ENCODE measurements at places on chromosomes 6 and 20.

DNA sequence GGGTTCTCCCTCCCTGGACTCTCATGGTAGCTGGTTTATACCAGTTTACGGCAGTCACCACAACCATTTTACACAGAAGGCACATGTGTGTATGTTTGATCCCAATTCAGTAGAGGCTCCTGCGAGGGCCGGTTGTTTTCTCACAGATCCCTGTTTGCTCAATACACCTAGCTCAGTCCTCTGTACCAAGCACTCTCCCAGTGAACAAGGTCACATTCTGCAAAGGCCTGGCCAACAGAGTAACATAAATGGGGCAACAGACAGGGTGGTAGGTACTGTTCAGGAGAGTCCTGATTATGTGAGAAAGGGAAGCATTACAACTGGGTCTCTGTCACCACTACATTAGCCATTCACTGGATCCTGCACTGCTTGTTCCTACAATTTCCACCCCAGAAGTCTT is 84.4 kb downstream of the ELOVL5 start:
- DNase-seq = no peak

DNA sequence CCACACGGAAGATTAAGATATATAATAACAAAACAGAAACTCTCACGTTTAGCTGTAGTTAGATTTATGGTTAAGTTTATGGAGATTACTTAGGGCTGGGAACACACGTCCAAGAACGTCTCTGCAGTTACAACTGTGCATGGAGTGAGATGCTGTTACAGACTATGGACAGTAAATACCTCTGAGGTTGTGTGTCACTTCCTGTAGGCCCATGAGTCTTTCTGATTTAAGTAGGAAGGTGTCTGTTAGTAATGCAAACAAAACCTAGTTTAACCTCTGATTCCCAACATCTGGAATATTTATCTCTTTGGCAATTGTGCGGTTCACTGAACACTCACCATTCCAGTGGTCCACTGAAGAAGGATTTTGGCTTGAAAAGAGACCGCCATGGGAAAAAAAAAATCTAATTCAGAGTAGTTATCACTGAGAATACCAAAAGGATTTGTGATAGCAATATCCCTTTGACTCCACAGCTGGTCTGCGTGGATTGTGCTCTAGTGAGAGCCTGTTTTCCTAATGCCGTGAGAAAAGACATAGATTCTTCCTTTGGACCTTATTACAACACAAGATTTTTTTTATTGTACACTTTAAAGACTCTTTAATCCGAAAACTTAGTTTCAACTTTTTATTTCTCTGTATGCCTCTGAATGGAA is 478.2 kb upstream of the CITED2 start:
- no peak for DNase-seq

DNA sequence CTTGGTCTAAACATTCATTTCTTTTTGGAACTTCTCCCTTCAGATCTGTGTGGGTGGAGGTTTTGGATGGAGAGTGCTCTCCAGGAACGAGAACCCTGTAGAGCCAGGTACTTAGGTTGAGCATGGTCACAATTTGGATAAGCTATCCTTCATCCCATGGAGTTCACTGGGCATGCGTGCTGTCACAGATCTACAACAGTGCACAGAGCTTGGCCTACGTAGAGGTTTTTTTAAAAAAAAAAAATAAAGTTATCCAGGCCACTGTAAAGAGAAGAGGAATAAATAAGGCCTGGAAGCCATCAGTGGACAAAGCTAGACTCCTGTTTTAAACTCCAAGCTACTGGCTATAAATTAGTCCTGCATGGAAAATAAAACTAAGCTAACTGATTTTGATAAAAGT is 165.6 kb downstream of the SLC24A3 start:
- no peak for DNase-seq

DNA sequence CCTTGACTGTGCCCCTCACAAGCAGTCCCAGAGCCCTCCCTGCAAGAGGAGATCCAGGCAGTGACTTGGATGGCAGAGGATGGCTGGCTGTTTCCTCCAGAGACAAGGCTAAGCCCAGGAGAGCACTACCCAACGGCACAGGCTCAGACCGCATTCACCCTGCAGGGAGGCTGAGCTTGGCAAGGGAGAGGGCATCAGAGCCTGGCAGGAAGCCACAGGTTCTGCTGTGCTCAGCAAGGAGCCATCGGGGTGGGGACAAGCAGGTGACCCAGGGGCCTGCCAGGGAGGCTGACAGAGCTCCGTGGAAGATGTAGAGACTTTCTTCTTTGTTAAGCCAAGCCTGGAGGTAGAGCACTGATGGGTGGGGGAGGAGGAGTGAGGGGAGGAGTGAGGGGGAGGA is 159.2 kb upstream of the CST7 start:
- no peak for DNase-seq

GRCh38 chr6:149686230-149686629 is 31.7 kb downstream of the LATS1 start:
- no peak for DNase-seq

- DNase-seq = peak; percentile 25
These were observed 86.0 kb downstream of the DHX35 start for GRCh38 chr20:39048000-39048696.

- peak; percentile 99 for DNase-seq
These were observed 4.2 kb upstream of the ZBTB46 start for GRCh38 chr20:63835021-63835858.

- no peak for DNase-seq
These were observed 89.4 kb downstream of the RTN4IP1 start for GRCh38 chr6:106539936-106540335.

GRCh38 chr6:133277228-133277899 is 36.2 kb downstream of the EYA4 start:
- DNase-seq = no peak

DNA sequence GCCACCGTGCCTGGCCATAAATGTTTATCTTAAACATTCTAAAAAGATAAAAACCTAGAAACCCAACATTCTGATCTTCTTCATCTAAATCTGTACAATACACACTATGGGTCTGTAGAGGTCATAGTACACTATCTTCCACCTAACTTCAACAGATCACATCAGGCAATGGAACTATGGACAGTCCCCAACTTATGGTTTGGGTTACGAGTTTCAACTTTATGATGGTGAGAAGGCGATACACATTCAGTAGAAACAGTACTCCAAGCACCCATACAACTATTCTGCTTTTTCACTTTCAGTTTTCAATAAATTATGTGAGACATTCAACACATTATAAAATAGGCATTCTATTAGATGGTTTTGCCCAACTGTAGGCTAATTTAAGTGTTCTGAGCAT is 23.1 kb downstream of the FKBP5 start:
- DNase-seq = no peak

DNA sequence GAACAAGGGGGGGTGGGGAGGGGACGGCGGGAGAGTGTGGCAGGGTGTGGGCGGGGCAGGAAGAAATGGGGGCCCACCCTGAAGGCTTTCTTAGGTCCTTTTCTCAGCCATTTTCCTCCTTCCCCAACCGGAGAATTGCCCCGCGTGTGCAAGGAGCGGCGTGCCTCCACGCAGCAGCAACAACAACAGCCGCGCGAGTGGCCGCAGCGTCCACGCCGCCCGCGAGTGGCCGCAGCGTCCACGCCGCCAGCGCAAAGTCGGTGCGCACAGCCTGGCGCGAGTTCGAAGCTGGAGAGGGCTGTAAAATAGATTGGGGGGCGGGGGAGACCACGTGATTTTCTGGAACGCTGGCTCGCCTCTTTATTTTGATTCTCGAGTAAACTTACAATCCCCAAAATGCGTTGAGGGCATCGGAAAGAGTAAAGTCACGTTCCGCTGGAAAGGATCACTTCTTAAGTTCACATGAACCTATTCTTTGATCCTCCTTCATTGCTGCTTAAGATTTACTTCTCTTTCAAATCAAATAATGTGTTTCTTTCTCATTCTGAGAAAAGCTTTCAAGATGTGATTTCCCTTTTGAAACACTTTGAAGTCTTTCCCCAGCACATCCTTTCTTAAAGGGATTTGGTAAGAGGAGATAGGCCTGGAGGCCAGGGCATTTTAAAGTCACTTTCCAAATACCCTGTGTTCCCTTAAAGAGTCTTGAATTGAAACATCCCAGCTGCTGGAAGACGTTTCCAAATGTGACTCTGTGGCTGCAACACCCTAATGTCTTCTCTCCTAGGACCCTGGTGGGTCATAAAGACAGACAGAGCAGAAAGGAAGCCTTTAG is 66.7 kb upstream of the ZNF217 start:
- DNase-seq = no peak

DNA sequence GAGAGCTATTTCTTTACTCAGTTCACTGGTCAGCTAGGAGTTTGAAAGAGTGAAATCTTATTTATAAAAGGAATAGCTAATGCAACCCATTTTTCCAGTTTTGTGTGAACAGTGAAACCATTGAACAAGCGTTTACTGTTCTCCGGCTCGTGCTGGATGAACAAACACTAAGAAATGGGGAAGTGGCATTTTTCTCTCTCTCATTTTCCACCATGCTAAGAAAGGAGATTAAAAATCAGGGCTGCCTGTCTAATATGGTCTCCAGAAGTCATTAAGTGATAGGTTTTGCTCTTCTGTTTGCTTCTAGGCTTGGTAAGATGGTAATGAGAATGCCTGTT is 774 bp upstream of the SFT2D1 start:
- no peak for DNase-seq

- DNase-seq = no peak
These were observed 92.3 kb downstream of the RFX6 start for GRCh38 chr6:116969211-116969863.

DNA sequence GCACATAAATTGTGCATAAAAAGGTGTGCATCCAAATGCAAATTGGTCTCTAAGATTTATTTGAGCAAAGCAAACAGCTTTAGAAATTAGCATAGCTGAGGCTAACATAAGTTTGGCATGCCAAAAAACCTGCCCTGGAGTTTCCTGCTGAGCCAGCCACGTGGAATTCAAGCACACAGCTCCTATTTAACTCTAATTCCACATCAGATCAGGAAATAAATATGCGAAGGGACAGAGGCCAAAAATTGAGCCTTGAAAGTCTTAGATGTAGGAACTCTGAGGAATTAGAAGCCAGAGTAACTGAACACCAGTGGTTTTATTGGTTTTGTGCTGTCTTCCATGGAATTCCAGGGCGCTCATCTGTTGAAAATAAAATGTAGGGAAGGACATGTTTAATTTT is 19.6 kb downstream of the SOBP start:
- DNase-seq = no peak

GRCh38 chr6:132650429-132650828 is 8.6 kb downstream of the TAAR1 start:
- no peak for DNase-seq

DNA sequence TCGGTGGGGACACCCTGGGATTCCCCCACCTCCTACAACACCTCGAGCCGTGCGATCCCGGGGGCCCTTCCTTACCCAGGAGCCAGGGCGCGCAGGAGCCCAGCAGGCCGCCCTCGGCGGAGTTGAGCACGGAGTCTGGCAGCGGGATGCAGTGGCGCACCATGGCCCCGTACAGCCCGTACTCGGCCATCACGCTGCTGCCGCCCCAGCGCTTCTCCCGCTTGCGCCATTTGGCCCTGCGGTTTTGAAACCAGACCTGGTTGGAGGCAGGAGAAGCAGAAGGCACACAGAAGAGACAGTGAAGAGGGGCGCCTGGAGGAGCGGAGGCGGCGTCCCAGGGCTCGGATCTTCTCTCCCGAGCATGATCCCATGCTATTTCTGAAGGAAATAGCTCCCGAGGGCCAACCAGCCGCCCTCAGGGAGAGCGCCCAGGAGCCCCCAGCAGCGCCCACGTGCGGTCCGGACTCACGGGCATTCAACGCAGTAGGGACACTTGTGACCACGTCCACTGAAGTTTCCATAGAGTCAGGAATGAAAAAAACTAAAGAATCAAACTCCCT is 4.3 kb downstream of the VSX1 start:
- no peak for DNase-seq

- DNase-seq = no peak
These were observed 17.4 kb downstream of the PIGT start for GRCh38 chr20:45433316-45433715.

DNA sequence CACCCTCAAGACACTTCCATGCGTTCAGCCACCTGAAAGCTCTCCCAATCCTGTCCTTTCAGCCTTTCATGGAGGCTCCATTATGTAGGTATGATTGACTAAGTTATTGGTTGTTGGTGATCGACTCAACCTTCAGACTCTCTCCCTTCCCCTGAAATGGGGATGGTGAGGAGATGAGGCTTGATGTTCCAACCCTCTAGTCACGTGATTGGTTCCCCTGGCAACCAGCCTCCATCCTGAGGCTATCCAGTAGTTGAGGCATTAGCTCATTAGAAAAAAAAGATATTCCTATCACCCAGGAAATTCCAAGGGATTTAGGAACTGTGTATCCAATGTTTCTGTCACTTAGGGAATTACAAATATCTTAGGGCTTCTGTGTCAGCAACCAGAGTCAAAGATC is 426.6 kb downstream of the PKHD1 start:
- no peak for DNase-seq

DNA sequence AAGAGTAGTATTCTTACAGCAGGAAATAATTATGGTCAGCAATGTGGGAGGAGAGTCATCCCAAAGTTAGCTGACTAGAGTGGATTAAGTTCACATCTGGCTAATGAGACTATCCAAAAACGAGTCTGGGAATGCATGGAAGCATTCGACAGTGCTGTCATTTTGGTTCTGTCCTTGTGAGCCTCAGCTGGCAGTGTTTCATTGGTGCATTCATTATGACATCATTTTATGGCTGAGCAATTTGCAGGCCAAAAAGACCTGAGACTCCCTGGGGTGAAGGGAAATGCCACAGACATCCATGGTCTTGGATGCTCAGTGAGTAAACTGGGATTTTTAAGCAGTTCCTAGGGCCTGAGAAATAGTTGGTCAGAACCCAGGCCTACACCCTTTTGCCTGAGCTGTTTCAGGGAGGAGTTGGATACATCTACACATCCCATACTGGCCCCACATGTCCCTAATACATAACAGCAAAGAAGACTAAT is 196.4 kb upstream of the CCN2 start:
- no peak for DNase-seq

- DNase-seq = no peak
These were observed 31.6 kb upstream of the FOXC1 start for GRCh38 chr6:1577896-1578745.

- DNase-seq = no peak
These were observed at the start of gene SASH1 for GRCh38 chr6:148342350-148343046. Gene SASH1, plus strand, starts transcription at chr6:148342838. Its CDS starts 230 bp downstream, at chr6:148343068.

GRCh38 chr6:137272403-137272802 is 53.2 kb upstream of the IFNGR1 start:
- DNase-seq = no peak

- no peak for DNase-seq
These were observed 24.5 kb downstream of the PYGB start for GRCh38 chr20:25272223-25273000.

GRCh38 chr6:134882426-134883038 is 67.4 kb downstream of the ALDH8A1 start:
- no peak for DNase-seq

DNA sequence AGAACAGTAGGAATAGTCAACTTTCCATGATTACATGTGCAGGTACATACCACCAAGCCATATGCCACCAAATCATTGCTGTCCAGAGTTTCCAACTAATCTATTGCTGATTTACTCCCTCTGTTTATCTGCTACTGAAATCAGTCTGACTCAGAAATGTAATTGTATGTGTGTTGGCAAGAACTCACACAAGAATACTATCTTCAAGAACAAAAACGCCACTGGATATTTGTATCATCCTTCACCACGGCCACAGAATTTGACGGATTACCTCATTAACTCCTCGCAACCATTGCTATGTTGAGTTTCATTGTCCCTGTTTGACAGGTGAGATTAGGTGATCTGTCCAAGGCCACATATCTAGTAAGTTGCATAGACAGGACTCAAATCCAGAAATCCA is 159.2 kb downstream of the GMPR start:
- DNase-seq = no peak

- no peak for DNase-seq
These were observed 17.0 kb downstream of the CRISP1 start for GRCh38 chr6:49849213-49849907.

GRCh38 chr6:158358450-158359077 is 46.3 kb downstream of the TULP4 start:
- peak; percentile 11 for DNase-seq

Measured in cerebellar nuclear complex (tissue), 1 donor.